ENCODE measurements at places on chromosomes 6 and 20.

GRCh38 chr20:54262671-54263070 is 54.8 kb downstream of the PFDN4 start:
- DNase-seq: no peak

- DNase-seq: no peak
These were observed 1.4 kb upstream of the TIAM2 start for GRCh38 chr6:154993710-154994109.

DNA sequence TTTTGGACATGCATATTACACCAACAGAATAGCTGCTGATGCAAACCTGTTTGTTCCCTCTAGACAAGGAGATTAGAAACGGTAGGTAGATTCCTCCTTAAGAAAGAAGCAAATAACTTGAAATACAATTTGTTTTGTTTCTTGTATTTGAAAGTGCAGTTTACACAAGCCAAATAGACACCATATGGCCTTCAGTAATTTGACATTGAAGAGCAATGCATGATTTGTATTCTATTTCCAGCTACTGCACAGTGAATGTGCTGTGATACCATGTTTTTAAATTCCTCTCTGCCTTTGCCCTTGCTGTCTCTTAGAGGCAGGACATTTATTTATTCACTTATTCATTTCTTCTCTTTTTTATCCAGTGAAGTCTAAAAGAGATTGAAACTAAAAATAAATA is 31.9 kb upstream of the ANKEF1 start:
- no peak for DNase-seq

- DNase-seq: no peak
These were observed 60.5 kb upstream of the SAMD5 start for GRCh38 chr6:147447835-147448611.

DNA sequence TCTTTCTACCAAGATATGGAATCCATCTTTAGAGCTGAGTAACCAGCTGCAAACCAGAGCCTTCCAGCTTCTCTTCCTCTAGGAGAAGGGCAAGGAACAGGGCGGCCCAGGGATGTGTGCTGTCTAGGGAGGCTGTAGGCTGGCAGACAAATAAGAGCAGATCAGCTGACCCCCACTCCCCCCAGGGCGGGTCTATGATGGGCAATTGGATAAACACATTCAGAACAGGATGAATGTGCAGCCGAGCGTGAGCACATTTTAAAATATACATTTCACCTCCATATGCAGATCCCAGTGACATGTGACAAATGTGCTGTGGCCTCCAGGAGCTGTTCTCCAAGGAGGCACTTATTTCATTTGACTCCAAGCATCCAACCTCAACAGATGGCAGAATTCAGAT is 580.1 kb downstream of the PTPRT start:
- DNase-seq: no peak

DNA sequence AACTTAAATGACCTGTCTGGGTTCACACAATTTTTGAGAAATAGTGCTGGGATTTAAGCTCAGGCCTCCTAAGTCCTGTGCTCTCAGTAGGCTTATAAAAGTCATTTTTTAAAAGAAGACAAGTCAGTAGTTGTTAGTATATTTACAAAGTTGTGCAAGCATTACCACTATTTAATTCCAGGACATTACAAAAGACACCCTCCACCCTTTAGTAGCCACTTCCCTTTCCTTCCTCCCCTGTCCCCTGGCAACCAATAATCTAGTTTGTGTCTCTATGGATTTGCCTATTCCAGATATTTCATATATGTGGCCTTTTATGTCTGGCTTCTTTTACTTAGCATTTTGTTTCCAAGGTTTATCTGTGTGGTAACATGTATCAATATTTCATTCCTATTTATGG is 37.6 kb downstream of the HMGN3 start:
- no peak for DNase-seq

DNA sequence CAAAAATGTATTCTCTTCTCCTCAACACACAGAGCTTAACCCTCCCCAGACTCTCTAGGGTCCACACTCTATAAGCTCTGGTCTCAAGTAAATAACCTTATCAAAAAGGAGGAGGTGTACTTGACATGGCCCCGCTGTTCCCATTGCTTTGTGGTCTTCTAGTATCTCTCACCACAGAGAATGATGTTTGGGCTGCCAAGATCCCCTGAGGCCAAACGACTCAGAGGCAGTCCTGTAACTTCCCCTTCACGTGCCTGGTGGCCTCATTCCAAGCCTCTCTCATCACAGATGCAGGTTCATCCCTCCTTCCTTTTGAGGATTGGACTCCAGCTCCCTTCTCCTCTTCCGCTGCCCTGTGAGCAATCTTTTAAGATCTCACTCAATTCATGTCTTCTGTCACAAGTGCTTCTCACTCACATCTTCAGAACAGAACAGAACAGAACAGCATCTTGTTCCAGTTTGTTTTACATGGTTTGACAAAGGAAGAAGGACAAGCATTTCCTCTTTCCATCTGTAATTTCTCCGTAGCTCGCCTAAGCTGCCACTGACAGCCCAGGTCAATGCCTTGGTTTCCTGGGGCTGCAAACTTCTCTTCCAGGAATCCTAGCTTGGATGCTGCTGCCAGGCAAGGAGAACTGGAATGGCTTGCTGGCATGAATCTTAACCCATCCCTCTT is 541.5 kb downstream of the CD83 start:
- DNase-seq: no peak

GRCh38 chr6:52233975-52234823 is 10.1 kb downstream of the IL17F start:
- DNase-seq: no peak

DNA sequence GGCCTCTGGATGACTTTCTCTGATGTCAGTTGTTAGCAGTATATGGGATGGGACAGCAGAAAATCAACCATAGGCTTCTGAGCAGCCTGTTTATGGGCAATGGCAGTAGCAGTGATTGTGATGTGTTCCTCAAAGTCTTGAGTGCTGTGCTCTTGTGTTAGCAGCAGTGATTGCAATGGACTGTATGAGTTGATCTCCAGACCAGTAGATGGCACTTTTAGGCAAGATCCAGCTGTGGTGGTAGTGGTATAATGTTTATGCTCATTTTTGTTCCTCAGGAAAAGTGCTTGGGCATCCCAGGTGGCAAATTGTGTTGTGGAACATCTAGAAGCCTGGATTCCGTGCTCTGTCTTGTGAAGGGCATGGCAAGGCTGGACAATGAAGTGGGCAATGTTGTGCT is 181.6 kb upstream of the SYNCRIP start:
- DNase-seq: no peak

All from hematopoietic multipotent progenitor cell treated with erythropoietin and hydrocortisone succinate and interleukin-3 and kit ligand, for 17 days (in vitro differentiated cells).